ENCODE measurements at places on chromosomes 5 and 9.

- no peak for DNase-seq
These were observed 13.3 kb downstream of the ODF2 start for GRCh38 chr9:128469070-128469469.

GRCh38 chr9:76177931-76178330, 216.3 kb downstream of the RFK start:
- no peak for DNase-seq

GRCh38 chr5:93304456-93305250, 276.4 kb downstream of the NR2F1-AS1 start:
- no peak for DNase-seq

DNA sequence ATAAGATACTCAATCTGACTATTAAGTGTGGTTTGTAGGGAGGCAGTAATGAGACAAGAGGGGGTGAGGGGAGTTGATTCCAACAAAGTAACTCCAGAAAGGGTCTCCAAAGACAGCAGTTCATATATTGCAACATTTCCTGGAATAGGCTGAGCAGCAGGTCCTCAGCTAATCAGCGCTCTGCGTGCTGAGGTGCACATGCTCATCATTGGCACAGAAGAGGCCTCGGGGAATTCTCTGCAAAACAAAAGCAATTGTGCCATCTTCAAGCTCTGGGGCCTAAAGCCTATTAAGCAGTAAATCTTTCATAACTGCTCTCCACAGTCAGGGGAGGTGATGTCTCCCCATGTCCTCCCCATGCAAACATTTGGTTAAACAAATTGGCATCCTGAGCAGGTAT, 357.3 kb downstream of the SPOCK1 start:
- DNase-seq, result no peak

- no peak for DNase-seq
These were observed 9.7 kb upstream of the SUSD3 start for GRCh38 chr9:93048566-93049448.

- DNase-seq, result no peak
These were observed 29.5 kb upstream of the ANKRD18A start for GRCh38 chr9:38649731-38650363.

- no peak for DNase-seq
These were observed 63.1 kb downstream of the PTCD2 start for GRCh38 chr5:72383280-72383679.

DNA sequence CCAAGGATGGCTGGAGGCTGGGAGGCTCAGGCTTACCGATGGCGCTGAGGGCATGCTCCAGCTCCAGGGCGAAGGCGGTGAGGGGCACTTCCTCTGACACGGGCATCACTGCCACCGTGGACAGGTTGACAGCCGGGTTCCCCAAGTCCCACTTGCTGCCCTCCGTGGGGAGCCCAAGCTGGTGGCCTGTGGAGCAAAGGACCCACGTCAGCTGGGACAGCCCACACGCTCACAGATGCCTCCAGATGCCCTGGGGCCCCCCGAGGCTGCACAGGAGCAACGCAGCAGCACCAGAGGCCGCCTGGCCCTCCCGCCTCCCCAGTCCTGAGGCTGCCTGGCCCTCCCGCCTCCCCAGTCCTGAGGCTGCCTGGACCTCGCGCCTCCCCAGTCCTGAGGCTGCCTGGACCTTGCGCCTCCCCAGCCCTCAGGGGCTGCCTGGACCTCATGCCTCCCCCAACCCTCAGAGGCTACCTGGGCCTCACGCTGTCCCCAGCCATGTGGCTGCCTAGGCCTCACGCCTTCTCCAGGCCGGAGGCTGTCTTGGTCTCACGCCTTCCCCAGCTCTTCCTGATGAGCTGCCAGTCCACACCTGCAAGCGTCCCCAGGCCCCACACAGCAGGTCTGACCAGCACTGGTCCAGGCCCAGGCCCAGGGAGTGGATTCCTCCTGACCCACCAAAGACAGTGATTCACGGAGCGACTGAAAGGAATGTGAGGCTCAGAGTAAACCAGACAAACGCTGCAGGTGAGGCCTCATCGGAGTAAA, 25.6 kb upstream of the NSMF start:
- DNase-seq, result no peak

- no peak for DNase-seq
These were observed 12.4 kb downstream of the UBAP1 start for GRCh38 chr9:34190996-34191892.

- DNase-seq, result no peak
These were observed 38.8 kb upstream of the TENT4A start for GRCh38 chr5:6674421-6674820.
